ENCODE measurements at places on chromosomes 1 and 21.

DNA sequence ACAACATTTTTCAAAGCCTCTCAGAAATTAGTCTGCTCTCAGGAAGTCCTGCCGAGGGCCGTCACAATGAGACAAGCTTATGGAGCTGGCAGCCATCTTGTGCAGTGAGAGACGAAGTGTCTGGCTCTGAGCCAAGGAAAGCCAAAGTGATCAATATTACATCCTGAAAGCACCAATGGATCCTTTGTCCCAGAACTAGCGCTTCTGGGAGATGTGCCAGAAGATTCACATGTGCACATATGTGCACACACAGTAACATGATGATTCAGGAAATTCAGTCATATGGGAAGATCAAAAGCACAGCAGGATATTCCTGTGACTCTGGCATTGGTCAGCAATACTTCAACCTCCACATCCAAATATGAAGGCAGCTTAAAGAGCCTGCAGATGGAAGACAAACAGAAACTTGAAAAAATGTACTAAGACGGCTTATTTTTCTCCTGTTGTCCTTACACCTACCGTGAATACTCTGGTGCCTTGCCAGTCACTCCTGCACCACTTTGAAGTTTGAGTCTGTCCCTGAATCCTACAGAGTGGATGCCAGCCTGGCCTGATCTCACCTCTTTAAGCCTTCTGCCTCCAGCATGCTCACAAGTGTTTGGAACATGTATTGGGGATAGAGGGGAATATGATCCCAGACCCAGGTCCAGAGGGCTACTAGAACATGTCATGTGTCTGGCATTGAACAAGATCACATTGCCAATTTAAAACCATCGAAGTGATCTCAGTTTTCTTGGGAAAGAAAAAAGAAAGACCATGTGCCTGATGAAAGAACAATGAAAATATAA, 44.5 kb upstream of the PRRX1 start:
- no peak for DNase-seq

GRCh38 chr1:39165488-39165887, 39.0 kb upstream of the MACF1 start:
- no peak for DNase-seq

DNA sequence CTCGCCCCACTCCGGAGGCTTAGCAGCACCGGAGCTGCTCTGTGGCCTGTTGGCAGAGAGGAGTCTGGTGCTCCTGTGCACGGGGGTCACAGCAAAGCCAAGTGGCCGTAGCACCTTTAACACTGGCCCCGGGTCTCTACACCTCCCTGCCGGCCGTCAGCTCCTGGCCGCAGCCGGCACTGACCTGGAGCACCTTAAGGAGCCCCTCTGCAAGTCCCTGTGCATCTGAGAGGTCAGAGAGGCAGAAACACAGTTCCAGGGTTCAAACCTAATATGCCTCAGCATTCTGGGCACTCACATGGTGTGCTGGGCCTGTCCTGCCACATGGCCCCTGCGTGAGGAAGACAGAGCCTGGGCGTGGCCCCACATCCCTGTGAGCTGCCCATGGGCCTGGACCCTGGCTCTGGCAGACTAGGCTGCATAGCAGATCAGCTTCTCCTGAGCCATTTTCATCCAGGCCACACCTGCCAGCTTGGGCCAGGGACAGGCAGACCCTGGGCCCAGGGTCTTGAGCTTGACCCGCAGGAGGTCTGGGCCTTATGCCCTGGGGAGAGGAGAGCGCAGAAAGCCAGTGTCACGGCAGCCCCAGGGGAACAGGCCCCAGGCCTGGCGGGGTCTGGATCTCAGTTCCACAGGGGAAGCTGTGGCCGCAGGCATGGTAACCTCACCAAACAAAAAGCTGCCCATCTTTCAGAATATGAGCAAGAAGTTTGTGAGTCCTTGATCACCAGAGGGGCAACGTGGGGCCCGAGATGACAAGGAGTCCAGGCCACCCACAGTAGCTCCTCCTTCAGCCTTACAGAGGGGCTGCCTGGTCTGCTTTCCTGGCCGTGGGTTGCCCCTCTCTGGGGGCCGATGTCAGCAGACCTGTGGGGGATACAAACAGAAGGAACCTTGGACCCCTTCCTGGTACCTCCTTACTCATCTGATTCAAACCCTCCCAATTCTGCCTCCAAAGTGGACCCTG, 146.0 kb upstream of the COL6A1 start:
- DNase-seq, result no peak

GRCh38 chr21:46662765-46663500, 27.5 kb downstream of the PRMT2 start:
- no peak for DNase-seq

- DNase-seq, result no peak
These were observed 81.2 kb downstream of the SMYD3 start for GRCh38 chr1:246425895-246426294.

- no peak for DNase-seq
These were observed 12.0 kb downstream of the MEGF6 start for GRCh38 chr1:3599286-3599811.

GRCh38 chr21:31730712-31731055, 1.2 kb downstream of the SCAF4 start:
- no peak for DNase-seq

DNA sequence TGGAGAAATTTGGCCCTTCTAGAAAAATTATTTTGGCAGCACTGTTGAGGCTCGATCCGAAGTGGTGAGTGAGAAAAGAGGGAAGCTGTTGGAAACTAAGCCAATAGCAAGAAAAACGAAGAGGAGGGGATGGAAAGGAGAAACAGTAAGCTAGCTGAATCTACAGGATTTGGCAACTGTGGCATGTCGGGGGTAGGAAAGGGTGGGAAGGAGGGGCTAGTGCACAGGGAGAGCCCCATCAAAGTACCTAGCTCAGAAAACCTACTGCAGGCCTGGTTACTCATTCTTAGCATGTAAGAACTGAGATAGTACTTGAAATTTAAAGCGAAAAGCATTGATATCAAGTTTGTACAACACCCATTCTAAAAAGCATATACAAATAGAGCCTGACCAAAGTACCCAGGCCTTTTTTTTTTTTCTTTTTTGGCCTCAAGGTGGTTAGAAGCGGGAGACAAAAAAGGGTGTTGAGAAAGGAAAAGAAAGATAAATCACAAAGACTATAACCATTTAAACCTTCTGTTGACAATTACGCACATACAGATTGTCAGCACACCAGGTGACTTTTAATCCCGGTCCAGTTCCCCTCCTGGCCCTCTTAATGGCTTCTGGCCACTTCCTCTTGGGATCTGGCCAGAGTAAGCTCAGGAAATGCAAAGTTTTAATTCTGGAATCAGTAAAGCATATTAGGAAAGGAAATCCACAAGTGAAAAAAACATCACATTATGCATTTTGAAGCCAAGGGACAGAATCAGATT, 50.4 kb downstream of the SLC16A1 start:
- no peak for DNase-seq

DNA sequence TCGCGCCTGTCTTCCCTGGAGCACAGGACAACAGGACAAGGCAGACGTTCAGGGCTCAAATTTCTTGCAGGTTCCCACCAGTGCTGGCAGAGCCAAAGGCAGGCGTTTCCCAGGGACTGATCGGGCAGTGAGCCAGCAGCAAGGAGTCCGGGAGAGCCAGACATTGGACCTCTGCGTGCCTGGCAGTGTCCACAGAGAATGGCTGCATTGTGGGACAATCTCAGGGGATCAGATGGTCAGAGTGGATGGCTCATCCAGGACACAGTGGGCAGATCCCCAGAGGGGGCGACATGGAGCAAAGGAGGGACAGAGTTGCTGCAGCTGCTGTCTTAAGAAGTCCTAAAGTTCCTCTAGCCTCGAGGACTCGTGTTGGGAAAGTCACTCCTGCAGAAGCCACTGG, 4.6 kb downstream of the TMEM63A start:
- no peak for DNase-seq

DNA sequence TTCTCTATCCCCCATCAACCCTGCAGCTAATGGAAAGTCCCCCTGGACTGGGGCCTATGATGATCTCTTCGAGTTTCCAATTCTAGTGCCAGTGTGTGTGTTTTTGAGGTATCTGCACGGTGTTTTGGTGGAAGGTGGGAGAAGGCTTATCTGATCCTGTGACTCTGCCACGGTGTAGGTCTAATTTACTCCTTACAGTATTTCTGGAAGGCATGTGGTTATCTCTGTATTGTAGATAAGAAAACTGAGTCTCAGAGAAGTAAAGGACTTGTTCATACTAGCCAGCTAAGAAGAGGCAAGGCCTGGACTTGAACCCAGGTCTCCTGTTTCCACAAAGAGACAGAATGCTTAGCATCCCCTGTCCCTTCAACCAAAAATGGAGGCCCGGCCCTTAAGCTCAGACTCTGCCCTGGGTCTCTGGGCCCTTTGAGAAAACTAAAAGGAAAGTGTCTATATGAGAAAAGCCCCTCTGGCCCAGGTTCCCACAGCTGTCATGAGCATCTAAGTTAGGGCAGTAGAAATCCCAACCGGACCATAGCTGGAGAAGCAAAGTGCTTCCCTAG, 20.3 kb downstream of the RIMS3 start:
- no peak for DNase-seq

GRCh38 chr1:209431813-209432442, 151.6 kb upstream of the CAMK1G start:
- no peak for DNase-seq
